Osteoblast (primary cell): ENCODE measurements at places on chromosomes 12 and 14. TPM values are rescaled to one million over a fixed set of nuclear protein-coding genes. Genes with fewer than 3 reads are reported as not detected.

SMOC1 gene
- 25.7 and 34.8 TPM in 2 replicates for total RNA-seq

ANO2 gene
- total RNA-seq, result under 0.01 and 0.29 TPM in 2 replicates

ASCL1 gene
- not detected in 2 replicates for total RNA-seq

SLC25A47 gene
- not detected in 2 replicates for total RNA-seq

DNA sequence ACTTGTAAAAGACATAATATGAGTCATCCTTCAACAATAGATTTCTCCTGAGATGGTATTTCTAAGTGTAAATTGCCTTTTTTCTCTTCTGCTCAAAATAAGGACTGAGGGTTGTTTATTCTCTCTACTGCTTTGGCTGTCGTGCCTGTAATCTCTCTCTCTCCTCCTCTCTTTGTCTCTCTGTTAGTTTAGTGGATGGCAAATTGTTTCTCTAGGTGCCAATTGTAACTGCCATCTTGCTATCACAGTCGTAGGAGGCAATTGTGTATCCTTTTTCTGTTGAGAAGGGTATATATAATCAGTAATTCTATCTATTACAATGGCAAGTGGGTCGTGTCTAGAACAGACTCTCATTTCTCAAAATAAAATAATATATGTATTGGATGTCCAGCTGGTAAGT lies 545.0 kb upstream of the FBXO33 start:
- no peak for DNase-seq

DNA sequence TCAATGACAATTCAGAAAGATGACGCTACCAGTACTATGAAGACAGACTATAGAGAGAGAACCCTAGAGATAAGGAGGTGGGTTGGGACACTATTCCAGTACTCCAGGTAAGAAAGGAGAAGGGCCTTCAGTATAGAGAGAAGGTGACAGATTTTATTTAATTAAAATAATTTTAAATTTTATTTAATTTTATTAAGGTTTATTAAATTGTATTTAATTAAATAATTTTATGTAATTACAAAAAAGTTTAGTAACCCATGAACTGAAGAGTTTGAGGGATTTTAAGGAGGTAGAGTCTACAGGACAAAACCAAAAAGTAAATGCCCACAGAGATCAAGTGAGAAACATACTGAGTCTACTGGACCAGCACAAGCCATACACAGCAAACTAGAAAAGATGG lies 20.3 kb downstream of the TMED10 start:
- DNase-seq, result no peak

GRCh38 chr14:43625294-43625693 lies 881.8 kb downstream of the FSCB start:
- DNase-seq, result no peak

DNA sequence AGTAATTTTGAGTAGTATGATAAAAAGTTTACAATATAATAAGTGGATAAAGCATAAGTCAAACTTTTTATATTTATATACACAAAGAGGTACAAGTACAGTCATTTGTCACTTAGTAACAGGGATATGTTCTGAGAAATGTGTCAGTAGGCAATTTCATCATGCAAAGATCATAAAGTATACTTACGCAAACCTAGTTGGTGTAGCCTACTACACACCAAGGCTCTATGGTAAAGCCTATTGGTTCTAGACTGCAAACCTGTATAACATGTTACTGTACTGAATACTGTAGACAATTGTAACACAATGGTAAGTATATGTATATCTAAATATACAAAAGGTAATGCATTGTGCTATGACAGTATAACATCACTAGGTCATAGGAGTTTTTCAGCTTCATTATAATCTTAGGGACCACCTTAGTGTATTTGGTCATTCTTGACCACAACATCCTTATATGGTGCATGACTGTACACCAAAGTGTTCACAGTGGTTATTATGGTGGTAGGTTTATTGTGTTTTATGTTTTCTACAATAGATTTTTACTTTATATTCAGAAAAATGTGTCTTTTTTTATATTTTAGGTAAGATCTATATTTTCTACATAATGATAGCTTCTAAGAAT lies 14.9 kb upstream of the SCFD1 start:
- DNase-seq, result no peak

DNA sequence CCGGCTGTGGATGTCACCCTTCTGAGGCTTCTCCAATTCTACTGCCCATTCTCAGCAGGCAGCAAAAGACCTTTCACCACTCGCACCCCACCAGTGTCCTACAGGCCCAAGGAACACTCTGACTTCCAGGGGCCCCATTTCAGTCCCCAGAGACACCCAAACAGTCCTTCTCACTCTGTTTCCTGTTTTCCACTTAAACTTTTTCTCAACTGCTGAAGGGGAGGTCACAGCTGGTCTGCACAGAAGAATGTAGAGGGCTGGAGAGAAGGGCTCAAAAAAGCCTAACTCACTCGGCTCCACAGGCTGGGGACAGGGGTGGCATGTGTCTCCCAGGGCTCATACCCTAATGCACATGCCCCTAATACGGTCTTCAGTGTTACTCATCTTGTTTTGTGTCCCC lies 4.2 kb upstream of the DTX1 start:
- DNase-seq, result peak; percentile 58

- DNase-seq, result peak; percentile 81
These were observed 26.8 kb downstream of the CEP170B start for GRCh38 chr14:104891664-104892530.

DNA sequence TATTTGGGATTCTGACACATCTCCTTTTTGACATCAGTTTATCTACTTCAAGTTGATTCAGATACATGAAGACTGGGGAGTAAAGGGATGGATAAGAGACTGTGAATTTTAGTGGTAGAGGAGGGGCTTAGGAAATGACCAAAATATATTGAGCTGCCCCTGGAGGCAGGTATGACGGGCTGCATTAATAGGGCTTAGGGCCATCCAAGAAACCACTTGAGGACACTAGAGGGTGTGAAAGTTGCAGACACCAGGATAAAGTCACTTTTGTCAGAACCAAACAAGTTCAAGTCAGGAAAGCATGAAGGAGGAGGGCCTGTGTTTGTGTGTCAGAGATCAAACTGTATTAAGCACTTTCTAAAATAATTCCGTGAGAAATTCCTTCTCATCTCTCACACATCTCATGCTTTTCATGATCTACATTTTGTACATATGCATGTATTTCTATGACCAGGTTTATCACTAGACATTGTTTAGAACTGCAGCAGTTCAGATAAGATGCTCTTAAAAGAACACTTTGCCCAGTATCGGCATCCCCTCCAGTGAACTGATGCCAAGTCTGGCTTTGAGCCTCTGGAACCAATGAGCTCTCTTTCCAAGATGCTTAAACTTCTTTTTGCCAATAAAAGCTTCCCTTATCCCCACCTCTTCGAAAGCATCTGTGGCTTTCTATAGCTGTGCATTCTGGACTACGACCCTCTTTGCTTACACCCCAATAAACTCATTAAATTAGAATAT lies 136.9 kb downstream of the SLC38A1 start:
- peak; percentile 53 for DNase-seq

GRCh38 chr12:39145175-39145999 lies 240.0 kb upstream of the CPNE8 start:
- peak; percentile 78 for DNase-seq

DNA sequence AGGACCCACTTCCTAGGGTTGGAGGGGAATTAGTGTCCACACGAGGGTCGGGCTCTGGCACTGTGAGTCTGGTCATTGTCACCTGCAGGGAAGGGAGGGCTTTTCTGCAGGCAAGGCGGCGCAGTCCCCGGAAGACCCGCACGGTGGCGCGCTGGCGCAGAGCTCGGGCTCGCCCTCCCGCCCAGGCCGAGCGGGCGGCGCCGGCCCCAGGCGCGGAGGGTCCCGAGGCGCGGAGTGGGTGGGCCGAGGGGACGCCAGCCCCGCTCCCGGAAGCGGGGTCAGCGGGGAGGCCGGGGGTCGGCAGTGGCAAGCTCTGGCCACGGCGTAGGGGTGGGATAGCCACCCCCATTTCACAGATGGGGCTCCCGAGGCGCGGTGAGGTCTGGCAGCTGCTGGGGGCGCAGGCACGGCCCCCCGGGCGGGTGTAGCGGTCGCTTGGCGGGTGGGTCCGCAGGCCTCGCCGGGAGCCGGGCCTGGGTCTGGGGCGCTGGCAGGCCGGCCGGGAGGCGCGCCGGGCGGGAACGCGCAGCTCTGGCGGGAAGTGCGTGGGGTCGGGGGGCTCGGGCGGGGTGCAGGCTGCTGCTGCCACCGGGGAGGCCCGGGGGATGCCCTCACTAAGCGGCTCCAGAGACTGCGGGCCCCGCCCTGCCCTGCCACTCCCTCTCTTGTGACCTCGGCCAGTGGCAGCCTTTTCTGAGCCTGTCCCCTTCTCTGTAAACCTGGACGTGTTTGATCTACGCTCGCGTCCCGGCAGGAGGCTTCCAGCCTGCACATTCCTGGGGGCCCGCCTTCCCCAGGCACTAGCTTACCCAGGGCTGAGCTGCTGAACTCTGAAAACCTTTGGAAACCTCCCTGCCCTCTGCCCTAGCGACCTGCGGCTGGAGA lies 46.1 kb downstream of the CYP46A1 start:
- DNase-seq, result peak; percentile 99

- no peak for DNase-seq
These were observed 128.2 kb upstream of the RTL1 start for GRCh38 chr14:101031721-101032120.

DNA sequence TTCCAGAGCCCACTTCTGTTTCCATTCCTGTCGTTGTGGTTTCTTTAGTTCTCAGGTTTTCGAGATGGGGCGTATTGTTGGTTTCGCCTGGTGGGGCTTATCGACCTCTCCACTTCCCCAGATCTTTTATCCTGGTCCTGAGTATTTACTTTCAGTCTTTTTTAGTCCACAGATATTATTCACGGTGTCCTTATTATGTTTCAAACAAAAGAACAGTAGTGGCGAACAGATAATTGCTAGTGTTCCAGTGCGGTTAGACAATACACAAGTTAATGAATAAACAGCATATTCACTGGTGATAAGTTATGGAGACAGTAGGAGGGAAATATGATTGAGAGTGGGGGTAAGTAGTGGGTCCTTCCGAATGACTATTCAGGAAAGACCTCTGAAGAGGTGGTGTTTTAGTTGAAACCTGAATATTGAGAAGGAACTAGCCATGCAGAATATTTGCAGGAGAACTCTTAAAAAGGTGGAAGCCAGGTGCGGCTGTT lies 668 bp downstream of the TMEM260 start:
- DNase-seq, result no peak
